ENCODE measurements at places on chromosomes 5 and 9.

GRCh38 chr9:97908705-97909104 lies 13.6 kb downstream of the TRMO start:
- DNase-seq, result no peak

- DNase-seq, result no peak
These were observed 1087.7 kb upstream of the ARRDC3 start for GRCh38 chr5:92470770-92471169.

GRCh38 chr5:23260621-23261020 lies 246.8 kb upstream of the PRDM9 start:
- no peak for DNase-seq

DNA sequence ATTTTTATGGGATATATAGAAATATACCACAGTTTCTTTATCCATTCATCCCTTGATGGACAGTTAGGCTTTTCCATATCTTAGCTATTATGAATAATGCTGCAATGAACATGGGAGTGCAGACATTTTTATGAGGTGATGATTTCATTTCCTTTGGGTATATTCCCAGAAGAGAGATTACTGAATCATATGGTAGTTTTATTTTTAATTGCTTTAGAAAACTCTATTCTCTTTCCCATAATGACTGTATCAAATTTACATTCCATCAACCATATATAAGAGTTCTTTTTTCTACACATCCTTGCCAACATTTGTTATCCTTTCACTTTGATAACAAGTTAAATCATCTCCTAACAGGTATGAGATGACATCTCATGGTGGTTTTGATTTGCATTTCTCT lies 821.6 kb downstream of the TLE1 start:
- no peak for DNase-seq

DNA sequence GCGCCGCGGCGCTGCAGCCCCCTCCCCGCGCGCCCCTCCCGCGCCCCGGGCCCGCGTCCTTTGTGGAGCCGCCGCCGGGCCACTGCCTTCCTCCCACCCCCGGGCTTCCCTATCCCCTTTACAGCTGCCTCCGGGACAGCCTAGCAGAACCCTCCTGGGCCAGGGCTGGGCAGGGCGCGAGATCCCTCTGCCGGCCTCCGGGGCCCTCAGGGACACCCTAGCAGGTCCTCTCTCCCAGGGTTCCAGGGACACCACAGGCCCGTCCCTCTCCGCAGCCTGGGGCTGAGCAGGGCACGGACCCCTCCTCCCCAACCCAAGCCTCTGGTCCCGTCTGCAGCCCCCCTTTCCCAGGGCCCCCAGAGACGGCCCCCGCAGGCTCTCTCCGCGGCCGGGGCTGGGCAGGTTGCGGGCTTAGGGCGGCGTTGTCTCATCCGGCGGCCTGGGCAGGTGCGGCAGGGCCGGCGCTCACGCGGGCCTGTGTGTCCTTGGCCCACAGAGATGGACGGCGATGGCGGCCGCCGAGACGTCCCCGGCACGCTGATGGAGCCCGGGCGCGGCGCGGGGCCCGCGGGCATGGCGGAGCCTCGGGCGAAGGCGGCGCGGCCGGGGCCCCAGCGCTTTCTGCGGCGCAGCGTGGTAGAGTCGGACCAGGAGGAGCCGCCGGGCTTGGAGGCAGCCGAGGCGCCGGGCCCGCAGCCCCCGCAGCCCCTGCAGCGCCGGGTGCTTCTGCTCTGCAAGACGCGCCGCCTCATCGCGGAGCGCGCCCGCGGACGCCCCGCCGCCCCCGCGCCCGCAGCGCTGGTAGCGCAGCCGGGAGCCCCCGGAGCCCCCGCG lies 710 bp downstream of the WNK2 start:
- DNase-seq, result no peak

- no peak for DNase-seq
These were observed 48.1 kb downstream of the PTCD2 start for GRCh38 chr5:72368271-72368670.

GRCh38 chr5:74231697-74232096 lies 408.8 kb downstream of the ENC1 start:
- DNase-seq, result no peak

DNA sequence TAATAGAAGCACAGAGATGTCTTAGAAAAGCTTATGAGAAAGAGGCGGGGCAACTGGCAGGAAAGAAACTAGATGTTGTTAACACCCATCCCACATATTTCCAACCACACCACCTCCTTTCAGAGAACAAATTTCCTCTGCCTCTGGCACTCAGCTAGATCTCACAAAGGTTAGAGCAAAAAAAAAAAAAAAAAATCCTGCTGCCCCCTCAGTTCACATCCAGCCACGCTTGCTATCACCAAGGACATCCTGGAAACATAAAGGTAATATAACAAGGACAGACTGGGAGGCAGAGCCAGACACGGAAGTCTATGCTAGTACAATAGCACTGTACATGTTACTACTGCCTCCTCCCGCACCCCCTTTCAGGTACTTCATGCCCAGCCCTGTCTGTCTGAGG lies 238.0 kb upstream of the PTGER4 start:
- DNase-seq, result no peak

GRCh38 chr5:95850391-95850894 lies 27.9 kb upstream of the GLRX start:
- DNase-seq, result no peak

GRCh38 chr9:93003552-93004407 lies 54.7 kb upstream of the SUSD3 start:
- peak; percentile 30 for DNase-seq

DNA sequence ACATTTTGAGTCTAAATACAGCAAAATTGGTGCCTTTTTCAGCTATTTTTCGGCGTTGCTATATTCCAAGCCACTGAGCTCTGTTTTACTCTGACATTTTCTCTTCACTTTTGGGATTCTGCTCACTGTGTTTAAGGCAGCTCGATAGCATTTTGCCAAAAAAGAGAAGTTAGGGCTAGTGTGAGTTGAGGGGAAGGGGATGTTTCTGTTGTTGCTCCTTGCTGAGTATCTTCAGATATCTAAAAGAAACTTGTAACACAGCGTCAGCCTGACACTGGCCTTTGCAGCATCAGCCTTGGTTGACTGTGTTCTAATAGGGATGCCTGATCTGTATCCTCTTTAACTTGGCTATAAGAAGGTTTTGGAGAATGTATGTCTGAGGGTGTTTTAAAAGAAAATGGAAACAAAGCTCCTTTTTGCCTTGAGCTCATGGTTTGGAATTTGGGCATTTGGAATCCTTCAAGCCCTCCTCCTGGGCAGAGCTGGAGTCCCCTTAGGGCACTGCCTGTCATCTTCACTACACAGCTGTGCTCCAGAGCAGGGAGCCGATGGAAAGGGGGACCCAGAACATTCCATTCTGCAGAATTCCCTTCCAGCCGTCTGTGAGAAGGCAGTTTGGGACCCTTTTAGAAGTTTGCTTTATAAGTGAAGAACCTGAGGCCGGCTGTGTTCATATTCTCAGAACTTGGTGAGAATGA lies 63.0 kb downstream of the EXOSC2 start:
- DNase-seq, result no peak
